Activated CD4-positive, alpha-beta T cell treated with anti-CD3 and anti-CD28 coated beads, Interleukin-2, amount 50 U/mL, for 16 hours (primary cell): ENCODE measurements at places on chromosomes 3 and 15.

GRCh38 chr3:143070977-143071551, 48.5 kb upstream of the CHST2 start:
- DNase-seq: no peak

- DNase-seq: peak; percentile 25
Measured at GRCh38 chr3:172836390-172836997, 86.0 kb downstream of the ECT2 start.

- DNase-seq: no peak
Measured at GRCh38 chr3:77605308-77605707, 565.4 kb downstream of the ROBO2 start.

GRCh38 chr15:32959077-32959476, 235.4 kb downstream of the FMN1 start:
- DNase-seq: no peak

GRCh38 chr15:51315726-51316125, 22.7 kb downstream of the CYP19A1 start:
- no peak for DNase-seq

- no peak for DNase-seq
Measured at GRCh38 chr3:182108371-182108770, 396.6 kb downstream of the SOX2 start.

DNA sequence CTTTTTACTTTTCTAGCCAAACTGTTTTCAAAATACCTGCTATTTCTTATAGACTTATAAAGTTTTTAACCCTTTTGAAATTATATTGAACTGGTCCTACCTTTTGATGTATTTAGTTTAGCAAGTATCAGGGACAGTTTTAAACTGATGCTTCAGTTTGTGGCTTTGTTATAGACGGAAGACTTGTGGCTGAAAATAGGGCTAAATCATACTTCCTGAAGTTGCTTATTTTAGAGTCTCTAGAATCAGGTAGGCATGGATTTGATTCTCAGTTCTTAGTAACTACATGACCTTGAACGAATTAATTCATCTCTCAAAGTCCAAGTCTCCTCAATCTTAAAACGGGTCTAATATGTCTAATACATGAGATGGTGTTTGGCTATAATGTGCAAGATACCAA, 322.8 kb downstream of the RAP2B start:
- peak; percentile 10 for DNase-seq

GRCh38 chr15:59550956-59551355, 60.6 kb upstream of the GCNT3 start:
- DNase-seq: no peak

GRCh38 chr3:79488407-79488806, 279.4 kb downstream of the ROBO1 start:
- no peak for DNase-seq

GRCh38 chr15:79028411-79028964, 62.1 kb downstream of the RASGRF1 start:
- DNase-seq: peak; percentile 52

DNA sequence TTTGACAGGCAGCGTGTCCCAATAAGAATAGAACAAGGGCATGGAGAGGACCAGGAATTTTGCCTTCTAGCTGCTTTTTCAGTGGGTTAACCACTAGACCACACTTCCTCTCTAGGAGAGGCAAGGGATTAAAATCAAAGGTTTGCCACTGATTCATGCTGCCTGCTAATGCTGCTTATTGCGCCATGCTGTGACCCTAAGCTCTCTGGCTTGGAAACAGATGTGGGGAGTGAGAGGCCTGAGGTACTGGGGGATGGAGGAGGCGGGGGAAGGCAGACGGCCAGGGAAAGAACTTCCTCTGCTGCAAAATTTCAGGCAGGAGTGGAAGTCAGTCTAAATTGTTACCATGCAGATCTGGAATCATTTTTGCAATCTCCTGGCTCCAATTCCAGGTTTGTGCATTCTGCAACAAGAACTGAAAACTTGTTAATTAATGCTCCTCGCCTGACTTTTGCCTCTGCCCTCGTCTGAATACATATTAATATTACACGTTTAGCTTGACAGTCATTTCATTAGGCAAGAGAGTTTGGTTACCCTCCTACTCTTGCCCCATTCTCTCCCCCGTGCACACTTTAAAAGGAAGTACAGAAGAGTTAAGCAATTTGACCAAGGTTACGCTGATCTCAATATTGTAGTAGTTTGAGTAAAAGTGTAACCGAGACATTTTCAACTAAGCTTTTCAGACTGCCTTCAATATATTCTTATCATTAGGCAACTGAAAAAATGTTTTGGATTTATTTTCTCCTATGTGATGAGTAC, 121.7 kb upstream of the SPRED1 start:
- DNase-seq: peak; percentile 43

- no peak for DNase-seq
Measured at GRCh38 chr3:127365163-127365798, 77.4 kb upstream of the PRR20G start.

- DNase-seq: no peak
Measured at GRCh38 chr3:67048067-67048714, 50.1 kb downstream of the KBTBD8 start.

GRCh38 chr3:111070772-111071256, 802 bp upstream of the NECTIN3 start:
- no peak for DNase-seq

DNA sequence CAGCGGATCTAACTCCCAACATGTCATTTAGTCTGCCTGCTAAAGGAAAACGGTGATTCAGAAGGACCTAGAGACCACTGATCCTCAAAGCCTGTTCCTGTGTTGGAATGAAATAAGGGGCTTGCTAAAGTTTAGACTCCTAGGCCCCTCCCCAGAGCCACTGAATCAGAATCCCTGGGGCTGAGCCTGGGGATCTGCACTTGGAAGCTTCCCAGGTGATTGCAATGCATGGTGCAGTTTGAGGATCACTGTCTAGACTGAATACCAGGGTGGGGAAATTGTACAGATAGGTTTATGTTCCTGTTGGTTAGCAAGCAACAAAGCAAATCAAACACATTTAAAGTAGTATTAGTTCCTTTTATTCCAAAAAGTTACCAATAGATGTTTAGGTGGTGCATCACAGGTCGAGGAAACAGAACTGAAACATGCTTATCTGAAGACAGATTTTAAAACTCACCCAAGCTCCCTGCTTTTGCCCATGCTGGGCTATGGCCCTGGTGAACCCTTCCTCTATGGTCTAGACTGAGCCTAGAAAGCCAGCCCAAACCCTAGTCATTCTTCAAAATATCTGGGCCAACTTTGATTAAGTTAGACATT, 29.6 kb upstream of the SPTBN5 start:
- DNase-seq: no peak

- DNase-seq: no peak
Measured at GRCh38 chr3:99952306-99952705, 134.6 kb downstream of the CMSS1 start.
